ENCODE measurements at places on chromosomes 5 and 9.
A peak's percentile ranks its signal among the peaks of the same experiment; 100 is the strongest.

DNA sequence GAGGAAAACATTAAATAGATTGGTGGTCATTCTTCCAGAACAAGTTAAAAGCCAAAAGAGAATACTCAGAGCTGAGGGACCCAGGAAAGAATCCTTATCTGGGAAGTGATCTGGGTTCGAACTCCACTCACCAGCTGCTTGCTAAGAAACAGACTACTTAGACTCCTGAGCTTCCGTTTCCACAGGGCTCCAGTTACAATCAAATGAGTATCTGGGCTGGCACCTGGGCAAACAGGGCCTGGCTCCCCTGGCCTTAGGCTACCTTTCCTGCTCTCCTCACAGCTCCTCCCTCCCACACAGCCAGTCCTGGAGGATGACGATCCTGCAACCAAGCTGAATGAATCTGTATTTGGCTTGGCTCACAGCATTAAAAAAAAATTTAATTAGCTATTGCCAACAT lies 2.5 kb downstream of the MAPK9 start:
- peak; percentile 22 for DNase-seq

DNA sequence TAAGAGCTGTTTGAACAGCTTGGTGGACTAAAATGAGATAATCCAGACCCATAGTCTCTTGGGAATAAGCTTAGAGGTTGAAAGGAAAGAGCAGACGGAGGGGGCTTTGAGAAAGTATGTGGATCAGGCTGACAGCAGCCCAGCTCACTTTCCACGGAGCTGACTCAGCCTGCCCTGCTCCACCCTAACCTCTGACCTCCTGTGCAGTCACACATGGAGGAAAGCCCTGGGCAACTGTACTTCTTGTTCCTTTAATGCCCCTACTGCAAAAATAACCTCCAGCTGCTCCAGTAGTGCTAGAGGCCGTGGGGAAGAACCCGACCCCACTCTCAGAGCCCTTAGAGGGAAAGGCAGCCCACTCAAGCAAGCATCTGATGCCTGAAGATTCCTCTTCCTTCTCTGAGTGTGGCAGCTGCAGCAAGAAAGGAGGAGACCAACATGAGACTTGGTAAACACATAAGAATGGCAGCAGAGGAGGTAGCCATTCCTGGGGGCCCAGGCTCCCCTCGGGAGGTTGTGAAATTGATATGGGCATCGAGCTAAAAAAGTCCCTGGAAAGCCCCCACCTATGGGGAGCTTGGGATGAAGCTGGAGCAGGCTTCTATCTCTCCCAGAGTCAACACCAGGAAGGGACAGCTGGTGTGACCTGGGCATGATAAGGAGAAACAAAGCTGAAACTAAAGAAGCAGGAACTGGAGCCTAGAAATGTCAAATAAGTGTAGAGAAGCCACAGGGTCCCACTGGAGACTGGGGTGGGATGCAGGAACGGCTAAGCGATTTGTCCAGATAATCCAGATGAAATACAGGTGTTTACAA lies 204.3 kb downstream of the PIK3R1 start:
- peak; percentile 53 for DNase-seq

DNA sequence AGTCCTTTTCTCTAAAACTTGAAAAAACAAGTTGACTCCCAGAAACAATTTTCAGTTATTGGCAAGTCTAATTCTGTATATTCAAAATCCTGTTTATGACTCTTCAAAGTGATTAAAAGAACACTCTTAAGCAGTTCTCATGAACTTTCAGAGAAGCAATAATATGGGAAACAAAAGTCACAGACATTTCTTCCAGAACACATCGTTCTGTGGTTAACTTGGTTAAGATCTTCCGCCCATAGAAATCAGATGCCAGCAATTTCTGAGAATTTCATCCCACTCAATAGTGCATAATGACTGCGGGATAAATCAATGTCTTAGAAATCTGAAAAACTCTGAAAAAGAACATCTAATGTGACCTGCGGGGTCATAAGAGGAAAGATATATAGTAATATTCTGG lies 300.5 kb downstream of the COX7C start:
- no peak for DNase-seq

DNA sequence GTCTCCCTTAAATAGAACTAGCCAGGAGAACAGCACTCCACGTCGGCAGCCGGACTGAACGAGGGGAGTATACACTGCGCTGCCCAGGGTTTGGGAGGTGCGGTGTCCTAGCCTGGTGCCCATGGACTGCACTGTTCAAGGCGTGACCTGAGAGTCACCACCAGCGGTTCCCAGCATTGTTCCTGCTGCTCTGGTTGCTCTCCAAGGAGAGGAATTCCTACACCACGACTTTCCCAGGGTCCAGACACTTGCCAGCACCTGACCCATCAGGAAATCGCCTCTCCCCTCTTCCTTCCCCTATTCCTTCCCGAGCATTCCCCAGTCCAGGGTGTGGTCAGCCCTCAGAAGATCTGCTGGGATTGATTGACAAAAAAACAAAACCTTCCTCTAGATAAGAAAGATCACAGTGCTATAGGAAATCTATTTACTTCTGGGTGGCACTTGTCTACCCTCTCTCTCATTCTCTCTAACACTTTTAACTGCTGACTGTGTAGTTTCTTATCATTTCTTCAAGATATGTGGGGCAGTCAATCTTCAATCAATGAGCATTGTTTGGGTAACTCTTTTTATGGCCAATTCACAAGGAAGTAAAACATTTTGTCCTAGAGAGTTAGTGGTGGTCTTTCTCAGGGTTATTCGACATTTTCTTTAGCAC lies 297.8 kb upstream of the ACTBL2 start:
- no peak for DNase-seq

DNA sequence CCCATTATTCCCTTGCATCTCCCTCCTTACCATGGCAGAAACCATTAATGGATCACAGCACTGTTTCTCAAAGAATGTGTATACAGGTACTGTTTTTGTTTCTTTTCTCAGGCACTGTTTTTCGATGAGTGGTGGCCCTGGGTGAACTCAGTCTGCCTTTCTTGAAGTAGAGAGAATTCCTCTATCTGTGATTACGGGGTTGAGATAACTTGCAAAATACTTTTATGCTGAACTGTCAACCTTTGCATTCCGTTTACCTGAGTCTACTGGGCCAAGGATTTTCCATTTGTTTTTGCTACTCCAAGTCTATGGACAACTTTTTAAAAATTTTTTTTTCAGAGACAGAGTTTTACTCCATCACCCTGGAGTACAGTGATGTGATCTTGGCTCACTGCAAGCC lies 82.7 kb upstream of the CLINT1 start:
- DNase-seq = no peak

DNA sequence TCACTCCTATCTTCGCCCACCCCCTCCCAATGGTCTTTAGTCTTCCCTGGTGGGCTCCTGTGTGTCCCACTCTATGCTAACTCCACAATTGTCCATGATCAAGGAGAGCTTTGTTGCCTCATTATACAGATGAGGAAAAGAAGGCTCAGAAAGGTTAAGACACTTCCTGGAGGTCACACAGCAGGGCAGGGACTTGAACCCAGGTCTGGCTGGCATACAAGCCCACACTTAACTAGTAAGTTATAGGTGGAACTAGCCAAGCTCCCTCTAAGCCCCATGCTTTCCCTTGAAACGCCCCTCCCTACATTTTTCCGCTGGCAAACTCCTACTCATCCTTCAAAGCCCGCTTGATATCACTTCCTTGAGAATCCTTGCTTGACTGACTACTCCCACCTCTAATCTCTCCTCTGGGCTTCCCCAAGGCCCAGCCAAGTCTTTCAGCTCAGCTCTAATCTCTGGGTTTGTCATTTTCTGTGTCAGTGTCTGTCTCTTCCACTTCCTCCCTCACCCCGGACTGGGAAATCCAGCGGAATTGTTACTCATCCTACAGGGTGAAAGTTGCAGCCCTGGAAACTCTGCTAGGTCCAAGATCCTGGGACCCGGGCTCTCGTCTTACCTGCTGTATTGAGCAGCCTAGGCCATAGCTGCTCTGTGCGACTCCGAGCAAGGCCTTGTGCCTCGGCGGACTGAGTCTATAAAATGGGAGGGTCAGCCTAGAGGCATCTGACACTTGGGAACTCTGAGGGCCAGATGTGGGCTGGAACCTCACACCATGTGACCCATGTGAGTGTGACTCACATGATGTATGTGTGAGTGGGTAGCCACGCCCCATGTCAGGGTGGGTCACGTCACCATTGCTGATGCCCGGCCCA lies 144.5 kb downstream of the GAPVD1 start:
- DNase-seq = peak; percentile 35

DNA sequence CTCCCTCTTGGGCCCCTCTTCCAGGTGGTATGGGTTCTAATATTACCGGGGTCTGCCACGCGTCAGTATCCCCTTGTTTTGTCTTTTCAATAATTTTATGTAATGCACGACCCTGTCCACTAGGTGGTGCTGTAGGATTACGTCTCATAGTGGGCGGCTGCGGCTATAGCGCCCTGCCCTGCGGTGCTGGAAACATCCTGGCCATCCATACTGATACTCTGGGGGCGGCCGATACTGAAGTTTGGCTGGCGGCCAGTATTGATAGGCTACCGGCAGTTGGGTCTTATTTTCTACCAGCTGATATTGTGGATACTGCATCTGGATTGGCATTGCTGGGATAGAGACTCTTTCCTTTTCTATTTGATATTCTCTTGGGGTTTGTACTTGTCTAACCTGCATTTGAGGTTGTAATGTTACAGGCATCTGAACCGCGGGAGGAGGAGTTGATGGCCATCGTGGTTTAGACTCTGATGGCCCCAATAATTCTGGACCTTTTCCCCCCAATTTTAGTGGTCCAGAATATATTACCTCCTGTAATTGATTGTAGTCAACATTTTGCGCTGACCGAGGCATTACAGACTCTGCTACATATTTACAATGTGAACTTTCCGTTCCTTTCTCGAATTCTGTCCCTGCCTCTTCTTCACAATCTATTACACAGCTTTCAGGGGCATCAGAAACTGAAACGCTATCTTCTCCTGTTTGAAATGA lies 3.3 kb upstream of the TMEM141 start:
- DNase-seq = peak; percentile 72

GRCh38 chr5:145479857-145480256 lies 355.3 kb downstream of the PRELID2 start:
- DNase-seq = peak; percentile 61
